ENCODE measurements at places on chromosomes 4 and X.

- no peak for DNase-seq
These were observed 528.1 kb downstream of the RAB28 start for GRCh38 chr4:12956026-12956425.

DNA sequence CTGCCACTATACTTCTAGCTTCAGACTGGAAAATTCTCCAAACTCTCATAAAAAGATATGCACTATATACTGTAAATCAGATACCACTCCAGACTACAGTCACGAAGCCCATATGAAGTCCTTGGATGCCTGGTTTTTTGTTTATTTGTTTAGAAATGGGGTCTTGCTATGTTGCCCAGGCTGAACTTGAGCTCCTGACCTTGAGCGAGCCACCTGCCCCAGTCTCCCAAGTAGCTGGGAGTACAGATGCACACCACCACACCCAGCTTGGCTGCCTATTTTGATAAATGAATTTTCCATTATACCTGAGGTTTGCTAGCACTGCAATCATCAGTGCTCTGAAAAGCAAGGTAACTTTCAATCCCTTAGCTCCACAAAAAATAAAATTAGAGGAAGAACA lies 53.1 kb downstream of the ELF2 start:
- no peak for DNase-seq

GRCh38 chr4:148565801-148566200 lies 123.6 kb upstream of the NR3C2 start:
- DNase-seq: no peak

DNA sequence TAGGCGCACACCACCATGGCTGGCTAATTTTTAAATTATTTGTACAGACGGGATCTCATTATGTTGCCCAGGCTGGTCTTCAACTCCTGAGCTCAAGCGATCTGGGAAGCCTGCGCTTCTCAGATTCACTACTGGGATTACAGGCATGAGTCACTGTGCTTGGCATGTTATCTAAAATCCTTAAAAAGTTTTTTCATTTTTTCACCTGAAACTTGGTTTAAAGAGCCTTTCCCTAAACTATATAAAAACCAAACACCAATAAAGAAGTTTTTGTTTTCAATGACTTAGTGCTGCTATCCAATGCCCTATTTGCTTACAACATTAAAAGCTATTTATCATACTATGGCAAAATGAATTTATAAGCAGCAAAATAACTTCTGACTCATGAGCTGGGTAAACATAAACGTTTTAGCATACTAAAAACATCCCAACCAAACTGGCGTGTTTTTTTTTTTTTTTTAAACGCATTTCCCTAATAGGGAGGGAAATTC lies 127.8 kb downstream of the UBE2K start:
- no peak for DNase-seq

DNA sequence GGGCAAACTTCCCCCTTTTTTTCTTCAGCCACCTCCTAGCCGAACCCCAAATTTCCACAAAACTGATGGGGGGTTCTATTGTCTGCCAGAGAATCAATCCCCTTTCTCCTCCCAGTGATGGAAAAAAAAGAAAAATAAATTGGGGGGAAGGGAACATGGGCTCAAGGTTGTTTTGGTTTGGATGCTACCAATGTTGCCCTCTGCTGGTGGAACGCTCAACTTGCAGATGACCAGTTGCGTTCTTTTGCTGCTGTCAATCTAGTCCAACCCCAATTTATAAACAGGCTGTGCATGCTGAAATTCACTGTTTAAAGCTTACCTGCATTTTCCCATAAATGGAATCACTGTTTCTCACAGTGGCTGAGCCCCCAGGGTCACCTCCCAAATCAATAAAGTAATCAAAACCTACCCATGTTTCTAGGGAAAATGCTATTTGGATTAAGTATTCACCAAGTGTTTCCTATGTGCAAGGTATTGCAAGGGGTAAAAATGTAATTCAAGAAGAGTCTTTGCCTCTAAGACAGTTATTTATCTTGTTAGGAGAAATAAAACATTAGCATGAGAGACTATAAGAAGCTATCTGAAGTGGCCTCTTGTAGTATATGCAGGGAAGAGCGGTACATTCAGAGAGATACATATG lies 116.7 kb upstream of the TMEM164 start:
- DNase-seq: peak; percentile 32

GRCh38 chr4:152951348-152951747 lies 15.2 kb downstream of the FHDC1 start:
- DNase-seq: no peak

- DNase-seq: no peak
These were observed 66.9 kb upstream of the ARSJ start for GRCh38 chr4:114046331-114046730.

DNA sequence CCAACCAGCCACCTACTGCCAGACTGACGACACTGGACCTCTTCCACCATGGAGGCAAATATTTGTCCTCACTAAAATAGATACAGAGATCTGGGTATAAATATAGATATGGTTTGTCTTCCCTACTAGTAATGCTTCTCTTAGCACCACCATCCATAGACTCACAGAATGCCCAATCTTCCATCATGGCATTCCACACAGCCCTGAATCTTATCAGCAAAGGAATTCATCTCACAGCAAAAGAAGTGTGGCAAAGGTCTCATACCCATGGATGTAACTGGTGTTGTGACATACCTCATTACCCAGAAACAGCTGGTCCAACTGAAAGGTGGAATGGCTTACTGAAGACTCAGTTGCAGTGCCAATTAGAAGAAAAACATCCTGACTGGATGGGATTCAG lies 47.2 kb upstream of the HS6ST2 start:
- DNase-seq: no peak

GRCh38 chr4:75821216-75821615 lies 81.0 kb downstream of the PPEF2 start:
- no peak for DNase-seq

DNA sequence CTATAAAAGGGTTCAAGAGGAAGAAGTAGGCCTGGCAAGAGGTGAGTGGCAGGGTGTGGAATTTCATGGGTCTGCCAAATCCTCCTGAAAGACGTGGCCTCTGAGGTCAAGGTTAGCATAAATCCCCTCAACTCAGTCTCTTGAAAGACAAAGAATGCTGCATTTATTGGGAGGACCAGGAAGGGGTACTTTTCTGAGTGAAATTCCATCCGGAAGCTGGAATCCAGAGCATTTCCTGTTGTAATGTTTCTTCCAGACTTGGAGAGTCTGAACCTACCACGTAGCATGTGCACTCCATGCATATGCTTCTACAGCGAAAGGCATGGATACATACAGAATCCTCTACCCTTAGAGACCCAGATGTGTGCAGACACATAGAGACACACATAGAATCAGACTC lies 13.4 kb upstream of the FGD1 start:
- DNase-seq: no peak

GRCh38 chrX:22424919-22425318 lies 152.2 kb downstream of the CBLL2 start:
- no peak for DNase-seq

GRCh38 chr4:181432335-181432734 lies 810.9 kb upstream of the TENM3 start:
- no peak for DNase-seq

DNA sequence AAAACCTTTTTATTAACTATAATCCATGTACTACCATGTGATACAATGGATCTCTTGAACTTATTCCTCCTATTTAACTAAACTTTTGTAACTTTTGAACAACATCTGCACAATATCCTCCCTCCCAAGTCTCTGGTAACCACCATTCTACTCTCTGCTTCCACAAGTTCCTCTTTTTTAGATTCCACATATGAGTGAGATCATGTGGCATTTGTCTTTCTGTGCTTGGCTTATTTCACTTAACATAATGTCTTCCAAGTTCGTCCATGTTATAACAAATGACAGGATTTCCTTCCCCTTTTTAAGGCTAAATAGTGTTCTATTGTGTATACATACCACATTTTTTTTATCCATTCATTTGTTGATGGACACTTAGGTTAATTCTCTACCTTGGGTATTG lies 28.1 kb downstream of the DCAF8L1 start:
- no peak for DNase-seq

GRCh38 chrX:94743478-94743877 lies 1069.5 kb downstream of the FAM133A start:
- DNase-seq: no peak

DNA sequence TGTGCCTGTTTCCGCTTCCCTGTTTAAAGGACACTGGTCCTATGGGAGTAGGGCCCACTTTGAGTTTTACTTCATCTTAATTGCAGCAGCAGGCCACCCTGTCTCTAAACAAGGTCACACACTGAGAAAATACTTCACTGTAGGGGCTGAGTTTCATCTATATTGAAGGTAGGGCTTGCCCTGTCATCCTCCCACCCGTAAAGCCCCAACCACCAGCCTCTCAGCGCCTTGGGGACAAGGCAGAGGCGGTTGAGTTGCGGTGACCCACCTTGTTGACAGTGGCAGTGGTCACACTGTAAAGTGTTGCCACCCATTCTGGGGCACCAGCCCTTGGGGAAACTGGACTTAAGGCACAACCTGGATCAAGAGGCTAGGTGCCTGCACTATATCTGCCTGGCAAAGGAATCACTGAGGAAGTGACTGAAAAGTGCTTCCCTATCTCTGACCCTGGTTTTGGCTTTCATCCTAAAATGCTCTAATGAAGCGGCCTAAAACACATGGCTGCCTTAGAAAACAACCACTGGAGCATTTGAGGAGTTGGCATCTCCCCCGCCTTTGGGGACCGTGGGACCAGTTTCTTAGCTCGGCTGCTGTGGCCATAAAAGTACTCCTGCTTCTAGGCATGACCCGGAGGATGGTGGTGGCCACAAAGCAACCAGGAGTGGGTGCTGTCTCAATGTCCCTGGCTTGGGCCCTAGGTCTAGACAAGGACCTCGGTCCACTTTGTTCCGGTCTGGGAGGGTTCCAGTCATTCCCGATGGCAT lies 7.8 kb upstream of the WDR1 start:
- DNase-seq: no peak

DNA sequence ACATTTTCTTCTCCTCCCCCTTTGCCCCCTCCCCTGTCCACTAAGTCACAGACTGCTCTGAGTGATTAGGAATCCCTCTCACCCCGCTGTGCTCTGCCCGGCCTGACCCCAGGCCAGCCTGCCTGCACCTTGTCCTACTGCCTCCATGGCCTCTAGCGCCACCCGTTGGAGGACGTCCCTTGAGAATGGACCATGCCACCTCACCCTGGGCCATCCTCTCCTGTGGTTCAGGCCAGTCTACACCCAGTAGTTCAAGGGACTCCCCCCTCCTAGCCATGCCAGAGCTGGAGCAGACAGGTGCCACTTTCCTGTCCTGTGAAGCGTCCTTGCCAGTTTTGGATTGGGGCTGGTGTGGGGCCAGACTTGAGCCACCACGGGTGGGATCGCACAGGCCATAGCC lies 9.7 kb upstream of the IRAK1 start:
- no peak for DNase-seq

- no peak for DNase-seq
These were observed 17.9 kb downstream of the COX18 start for GRCh38 chr4:73051625-73052024.

All from stimulated activated CD4-positive, alpha-beta T cell treated with anti-CD3 and anti-CD28 coated beads, Interleukin-2, amount 100 ng/mL, for 48 hours (primary cell).